Activated CD8-positive, alpha-beta memory T cell treated with anti-CD3 and anti-CD28 coated beads, Interleukin-2, amount 50 U/mL, for 48 hours (primary cell): ENCODE measurements at places on chromosomes 3 and 15.
A peak's percentile ranks its signal among the peaks of the same experiment; 100 is the strongest.

DNA sequence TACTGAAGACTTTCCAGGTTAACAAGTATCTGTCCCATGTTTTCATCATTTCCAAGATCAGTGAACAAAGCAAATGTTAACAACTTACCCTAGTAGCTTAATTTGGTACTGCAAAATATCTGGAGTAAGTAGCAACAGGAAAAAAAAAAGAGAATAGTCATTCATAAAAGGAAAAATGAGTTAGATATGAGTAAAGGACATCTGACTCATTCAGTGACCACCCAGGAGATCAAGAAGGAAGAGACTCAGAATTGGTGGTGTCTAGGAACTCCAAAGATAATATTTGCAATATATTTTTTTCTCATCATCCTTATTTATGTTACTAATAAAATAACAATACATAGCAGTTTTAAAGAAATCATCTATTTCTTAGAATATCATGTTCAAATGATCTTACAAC lies 253.8 kb upstream of the COL8A1 start:
- DNase-seq, result no peak

DNA sequence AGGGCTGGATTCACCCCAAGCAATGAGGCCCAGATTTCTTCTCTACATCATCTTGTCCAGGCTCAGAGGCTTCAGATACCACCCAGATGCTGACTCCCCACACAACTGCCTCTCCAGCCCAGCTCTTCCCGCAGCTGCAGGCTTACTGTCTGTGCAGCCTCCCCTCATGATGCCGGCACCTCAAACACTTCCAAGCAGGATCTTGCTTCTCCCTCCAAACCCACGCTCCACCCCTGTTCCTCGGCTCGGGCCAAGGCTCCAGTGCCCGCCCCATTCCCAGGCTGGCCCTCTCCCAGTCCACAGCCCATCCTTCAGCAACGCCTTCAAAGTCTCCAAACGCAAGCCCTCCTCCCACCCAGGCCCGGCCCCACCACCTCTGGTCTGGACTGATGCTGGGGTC lies 159.2 kb upstream of the LINGO1 start:
- no peak for DNase-seq

DNA sequence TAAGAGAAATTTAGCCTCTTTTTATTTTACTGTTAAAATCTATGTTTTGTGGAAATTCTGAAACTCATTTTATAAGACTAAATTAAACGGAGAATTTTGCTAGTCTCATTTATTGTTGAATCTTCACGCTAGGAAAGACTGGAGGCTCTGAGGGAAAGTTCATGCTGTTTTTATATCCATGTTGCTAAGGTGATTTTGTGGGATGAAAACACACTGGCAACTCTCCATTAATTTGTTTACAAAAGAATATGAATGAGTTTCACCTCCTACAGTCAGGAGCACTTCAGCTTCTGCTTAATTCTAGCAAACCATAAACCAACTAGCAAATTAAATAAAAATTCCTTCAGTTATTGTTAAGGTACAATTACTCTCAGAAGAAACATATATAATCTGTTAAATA lies 195.4 kb downstream of the RAP2B start:
- DNase-seq, result no peak

- DNase-seq, result no peak
Measured at GRCh38 chr15:80596521-80596976, 98.6 kb upstream of the ABHD17C start.

- no peak for DNase-seq
Measured at GRCh38 chr3:10542518-10542917, 37.1 kb upstream of the ATP2B2 start.

- no peak for DNase-seq
Measured at GRCh38 chr3:197438906-197439305, 116.9 kb downstream of the BDH1 start.

- DNase-seq, result no peak
Measured at GRCh38 chr3:136939489-136939888, 18.3 kb upstream of the IL20RB start.

DNA sequence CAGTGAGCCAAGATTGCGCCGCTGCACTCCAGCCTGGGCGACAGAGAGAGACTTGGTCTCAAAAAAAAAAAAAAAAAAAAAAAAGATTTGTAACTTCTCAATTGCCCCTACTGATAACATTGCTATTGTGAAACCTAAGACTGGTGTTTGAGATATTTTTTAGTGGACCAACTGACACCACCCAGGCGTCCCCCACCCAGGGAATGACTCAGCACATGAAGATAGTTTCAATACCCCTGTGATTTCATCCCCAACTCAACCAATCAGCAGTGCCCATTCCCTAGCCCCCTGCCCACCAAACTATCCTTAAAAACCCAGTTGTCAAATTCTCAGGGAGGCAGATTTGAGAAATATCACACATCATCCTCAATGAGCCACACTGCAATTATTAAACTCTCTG lies 76.9 kb downstream of the TTBK2 start:
- no peak for DNase-seq

DNA sequence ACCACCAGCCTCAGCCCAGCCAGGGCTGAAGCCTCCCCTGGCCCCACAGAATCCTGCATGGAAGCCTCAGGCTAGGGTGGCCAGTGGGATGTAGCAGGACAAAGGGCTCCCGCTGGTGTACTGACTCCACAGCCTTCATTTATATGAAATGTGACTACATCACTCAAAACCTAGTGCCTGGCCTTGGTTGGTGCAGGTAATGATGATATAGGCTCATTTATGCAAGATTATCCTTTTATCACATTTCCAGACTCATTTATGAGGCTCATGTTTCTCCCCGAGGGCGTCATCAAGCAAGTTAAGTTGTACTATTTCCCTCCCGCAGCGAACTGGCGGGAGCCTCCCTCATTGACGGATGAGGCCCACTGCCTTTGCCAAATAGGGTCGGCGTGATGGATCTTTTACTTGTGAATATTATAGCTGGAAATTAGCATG lies 179.1 kb upstream of the SMAD3 start:
- peak; percentile 2 for DNase-seq

DNA sequence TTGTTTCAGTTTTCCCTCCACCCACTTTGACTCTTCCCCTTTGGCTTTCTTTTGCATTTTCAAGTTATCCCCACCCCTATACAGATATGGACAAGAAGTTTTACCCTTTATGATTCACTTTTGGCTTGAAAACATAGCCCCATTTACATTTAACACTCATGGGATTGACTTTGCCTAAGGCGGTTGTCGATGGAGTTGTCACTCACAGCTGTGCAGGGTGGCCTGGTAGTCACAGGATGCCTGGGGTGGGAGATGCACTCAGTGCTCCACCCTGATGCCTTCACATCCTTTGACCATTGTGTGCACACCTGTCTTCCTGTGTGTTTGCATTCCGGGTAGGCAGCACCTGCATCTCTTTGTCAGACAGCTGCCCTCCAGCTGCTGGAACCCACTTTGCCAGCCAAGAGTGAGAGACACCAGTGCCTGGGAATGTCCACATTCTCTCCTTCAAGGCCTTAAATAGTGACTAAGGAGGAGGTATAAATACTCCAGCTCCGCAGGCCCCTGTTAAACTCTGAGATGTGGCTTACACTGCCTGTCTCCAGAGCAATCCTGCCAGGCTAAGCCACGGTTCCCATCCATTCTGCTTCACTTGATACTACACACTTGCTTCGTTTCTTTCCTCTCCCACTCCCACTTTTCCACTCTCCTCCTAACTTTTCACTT lies 191.5 kb upstream of the SLC24A5 start:
- no peak for DNase-seq
